CD4-positive, alpha-beta T cell treated with Interleukin-4 for 1 hour (primary cell): ENCODE measurements at places on chromosomes 13 and 19.

DNA sequence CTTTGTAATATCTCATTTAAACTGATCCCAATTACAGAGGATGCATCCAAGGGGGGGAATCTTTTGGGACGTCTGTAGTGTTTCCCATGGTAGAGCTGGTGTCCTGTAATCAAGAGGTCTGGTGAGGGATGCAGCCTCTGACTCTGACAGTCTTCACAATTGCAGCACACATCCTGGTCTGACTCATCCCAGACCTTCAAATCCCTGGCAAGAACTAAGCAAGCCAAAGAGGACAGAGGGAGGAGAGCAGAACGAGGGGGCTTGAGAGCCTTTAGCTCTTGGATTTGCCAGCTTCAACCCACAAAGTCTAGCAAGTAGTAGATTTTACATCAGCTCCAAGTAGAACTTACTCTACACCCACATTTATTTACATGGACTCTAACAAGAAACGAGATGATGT is 17.3 kb upstream of the FCGBP start:
- no peak for DNase-seq

DNA sequence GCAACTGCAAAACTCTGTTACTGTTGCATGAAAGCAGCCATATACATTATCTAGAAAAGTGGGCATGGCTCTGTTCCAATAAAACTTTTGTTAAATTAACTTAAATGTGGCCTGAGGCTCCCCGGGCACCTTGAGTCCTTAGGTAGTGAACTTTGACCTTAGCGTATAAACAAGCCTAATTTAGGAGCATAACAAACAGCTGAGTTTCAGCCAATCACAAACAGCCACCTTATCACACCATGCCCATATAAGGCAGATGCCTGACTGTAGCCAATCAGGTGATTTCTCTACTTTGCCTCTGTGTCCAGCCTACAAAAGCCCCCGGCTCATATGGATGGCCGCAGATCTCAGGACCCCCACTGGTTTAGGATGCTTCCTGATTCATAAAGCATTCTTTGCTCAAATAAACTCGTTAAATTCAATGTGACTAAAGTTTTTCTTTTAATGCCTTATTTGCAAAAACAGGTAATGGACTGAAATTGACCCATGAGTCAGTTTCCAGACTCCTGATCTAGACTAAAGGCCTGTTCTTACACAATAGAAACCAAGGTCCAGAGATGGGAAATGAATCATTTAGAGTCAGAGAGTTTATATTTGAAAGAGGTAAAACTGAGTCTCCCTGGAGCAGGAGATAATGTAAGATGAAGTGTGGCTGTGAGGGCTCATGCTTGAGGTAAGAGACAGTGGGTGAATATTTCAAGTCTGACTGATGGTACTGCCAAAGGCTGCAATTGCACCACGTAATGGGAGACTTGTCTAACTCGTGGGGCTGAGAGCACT is 130.2 kb downstream of the FGF9 start:
- no peak for DNase-seq

- DNase-seq, result no peak
Measured at GRCh38 chr19:28034936-28035335, 1178.0 kb downstream of the UQCRFS1 start.

DNA sequence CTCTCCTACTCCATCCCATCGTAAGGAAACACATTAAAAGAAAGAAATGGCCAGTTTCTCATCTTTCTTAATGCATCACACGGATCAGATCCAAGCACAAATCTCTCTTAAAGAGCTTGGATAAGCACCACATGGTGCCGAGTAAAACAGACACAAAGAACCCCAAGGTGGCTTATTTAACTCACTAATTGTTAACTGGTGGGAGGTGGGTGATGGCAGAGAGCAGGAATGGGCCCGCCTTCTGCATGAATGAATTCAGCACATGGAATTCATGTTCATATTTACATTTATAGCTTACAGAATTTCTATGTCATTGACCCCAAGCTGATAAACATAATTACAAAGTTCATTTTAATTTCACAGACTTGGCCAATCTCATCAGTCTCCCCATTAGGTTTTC is 89.9 kb downstream of the MZT1 start:
- DNase-seq, result no peak

DNA sequence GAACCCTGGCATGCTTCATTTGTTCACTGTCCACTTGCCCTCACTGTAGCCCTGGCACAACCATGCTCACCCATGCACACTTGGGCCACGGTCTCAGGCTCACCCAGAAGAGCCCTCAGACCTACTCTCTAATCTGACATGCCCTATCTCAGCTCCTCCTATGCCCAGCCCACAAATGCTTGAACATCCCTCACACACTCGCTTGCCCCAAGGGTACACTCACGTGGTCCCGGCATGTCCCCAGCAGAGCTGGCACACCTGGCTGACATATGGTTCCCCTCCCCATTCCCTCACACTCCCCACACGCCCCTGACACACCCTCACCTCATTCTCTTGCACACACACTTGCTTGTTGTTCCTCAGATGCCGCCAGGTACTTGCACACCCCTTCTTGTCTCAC is 55.7 kb downstream of the MAP4K1 start:
- no peak for DNase-seq

DNA sequence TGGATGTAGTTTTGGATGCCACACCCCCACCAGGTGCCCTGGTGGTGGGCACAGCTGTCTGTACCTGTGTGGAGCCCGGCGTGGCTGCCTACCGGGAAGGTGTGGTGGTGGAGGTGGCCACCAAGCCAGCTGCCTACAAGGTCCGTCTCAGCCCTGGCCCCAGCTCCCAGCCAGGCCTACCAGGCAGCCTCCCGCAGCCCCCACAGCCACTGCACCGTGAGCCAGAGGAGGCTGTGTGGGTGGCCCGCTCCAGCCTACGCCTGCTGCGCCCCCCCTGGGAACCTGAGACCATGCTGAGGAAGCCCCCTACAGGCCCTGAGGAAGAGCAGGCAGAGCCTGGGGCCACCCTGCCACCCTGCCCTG is 3.5 kb downstream of the CIC start:
- DNase-seq, result no peak

GRCh38 chr13:107216046-107216755 is 648.3 kb upstream of the ARGLU1 start:
- no peak for DNase-seq
